ENCODE measurements at places on chromosomes 4 and X.

DNA sequence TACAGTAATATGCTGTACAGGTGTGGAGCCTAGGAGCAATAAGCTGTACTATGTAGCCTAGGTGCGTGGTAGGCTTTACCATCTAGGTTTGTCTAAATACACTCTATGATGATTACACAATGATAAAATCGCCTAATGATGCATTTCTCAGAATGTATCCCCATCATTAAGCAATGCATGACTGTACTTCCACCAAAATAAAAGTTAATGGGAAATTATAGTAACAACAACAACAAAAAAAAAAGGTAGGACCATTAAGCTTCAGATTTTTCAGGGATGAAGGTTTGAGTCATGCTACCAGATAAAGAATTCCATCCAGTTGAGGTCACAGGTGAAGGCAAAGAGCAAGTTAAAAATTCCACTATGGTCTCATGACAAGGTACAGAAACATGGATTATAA, 68.2 kb downstream of the MAGEA10 start:
- DNase-seq = no peak

DNA sequence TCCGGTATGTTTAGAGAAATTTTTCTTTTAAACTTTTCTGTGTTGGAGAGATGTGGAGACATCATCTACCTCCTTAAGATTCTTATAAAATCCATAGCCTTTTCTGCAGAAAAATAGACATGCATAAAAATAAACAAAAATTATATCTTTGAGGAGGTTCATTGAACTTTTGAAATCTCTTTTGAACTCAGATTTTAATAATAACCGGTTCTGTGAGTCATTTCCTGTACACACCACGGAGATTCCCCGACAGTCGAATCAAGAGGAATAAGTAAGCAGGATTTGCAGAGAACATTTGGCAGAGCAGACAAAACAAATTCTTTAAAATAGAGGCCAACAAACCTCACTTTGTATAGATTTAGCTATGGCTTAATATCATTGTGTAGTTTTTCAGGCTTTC, 918.7 kb upstream of the POU3F4 start:
- DNase-seq = no peak

GRCh38 chr4:174119051-174119450, 164.4 kb downstream of the FBXO8 start:
- peak; percentile 80 for DNase-seq

GRCh38 chr4:7202411-7202810, 10.1 kb downstream of the SORCS2 start:
- DNase-seq = peak; percentile 43

GRCh38 chrX:13449441-13449840, 120.0 kb upstream of the EGFL6 start:
- DNase-seq = no peak

DNA sequence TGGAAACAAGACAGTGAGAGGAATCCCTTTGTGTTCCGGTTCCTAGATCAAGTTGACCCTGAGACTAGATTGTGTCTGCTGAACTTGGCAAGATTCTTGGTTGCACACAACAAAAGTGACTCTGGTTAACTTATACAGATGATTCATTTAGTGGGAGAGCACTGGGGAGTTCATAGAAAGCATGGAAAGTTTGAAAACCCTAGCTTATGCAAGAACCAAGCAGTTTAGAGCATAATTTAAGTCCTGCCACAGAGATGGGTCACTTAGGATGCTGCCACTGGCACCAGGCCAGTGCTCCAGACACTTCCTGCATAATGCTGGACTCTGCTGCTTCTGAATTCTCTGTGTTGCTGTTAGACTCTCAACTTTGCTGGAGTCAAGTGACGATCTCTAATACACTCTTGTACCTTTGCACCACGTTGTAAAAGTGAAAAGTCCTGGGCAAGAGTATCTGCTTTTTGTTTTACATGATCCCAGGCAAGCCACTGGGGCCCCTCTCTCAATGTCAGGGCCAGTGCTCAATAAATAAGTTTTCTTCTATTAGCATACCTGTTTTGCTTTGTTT, 12.7 kb upstream of the DCUN1D4 start:
- no peak for DNase-seq

GRCh38 chr4:76515975-76516843, 81.2 kb downstream of the SHROOM3 start:
- DNase-seq = peak; percentile 17

DNA sequence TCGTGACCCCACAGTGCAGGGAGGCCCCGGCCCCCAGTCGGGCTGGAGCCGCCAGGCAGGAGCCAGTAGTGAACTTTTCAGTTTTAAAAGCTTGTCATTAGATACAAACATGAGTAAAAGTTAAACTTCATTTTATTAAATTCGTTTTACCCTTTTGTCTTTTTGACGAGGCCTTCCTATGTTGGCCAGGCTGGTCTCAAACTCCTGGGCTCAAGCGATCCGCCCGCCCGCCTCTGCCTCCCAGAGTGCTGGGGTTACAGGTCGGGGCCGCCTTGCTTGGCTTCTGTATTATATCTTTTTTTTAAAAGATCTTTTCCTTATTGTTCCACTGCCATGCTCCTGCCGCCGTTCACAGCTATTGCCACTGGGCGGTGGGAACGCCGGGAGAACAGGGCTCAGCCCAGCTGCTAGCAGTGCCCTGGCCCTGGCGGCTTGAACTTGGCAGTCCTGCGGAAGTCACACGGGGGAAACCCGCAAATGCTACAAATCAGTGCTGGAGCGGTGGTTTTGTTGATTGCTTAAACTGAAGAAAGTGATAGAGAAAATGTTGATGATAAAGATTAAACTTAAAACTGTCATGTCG, 968 bp upstream of the NELFA start:
- DNase-seq = peak; percentile 43

DNA sequence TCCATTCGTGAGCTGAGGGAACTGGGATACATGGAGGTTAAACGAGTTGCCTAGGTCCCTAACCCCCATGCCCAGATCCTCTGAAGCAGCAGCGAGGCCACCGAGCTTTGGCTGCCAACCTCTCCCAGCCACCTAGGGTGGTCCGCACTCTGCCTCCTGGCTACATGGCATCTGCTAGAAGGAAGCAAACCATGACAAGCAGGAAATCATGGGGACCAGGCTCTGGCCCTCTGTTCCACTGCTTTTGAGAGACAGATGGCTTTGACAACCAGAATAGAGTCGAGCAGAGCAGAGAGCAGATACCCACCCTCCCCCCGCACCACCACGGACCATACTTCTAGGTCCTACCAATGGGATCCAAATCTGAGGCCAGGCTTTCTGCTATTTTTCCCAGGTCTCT, 37.5 kb upstream of the NKRF start:
- DNase-seq = no peak

DNA sequence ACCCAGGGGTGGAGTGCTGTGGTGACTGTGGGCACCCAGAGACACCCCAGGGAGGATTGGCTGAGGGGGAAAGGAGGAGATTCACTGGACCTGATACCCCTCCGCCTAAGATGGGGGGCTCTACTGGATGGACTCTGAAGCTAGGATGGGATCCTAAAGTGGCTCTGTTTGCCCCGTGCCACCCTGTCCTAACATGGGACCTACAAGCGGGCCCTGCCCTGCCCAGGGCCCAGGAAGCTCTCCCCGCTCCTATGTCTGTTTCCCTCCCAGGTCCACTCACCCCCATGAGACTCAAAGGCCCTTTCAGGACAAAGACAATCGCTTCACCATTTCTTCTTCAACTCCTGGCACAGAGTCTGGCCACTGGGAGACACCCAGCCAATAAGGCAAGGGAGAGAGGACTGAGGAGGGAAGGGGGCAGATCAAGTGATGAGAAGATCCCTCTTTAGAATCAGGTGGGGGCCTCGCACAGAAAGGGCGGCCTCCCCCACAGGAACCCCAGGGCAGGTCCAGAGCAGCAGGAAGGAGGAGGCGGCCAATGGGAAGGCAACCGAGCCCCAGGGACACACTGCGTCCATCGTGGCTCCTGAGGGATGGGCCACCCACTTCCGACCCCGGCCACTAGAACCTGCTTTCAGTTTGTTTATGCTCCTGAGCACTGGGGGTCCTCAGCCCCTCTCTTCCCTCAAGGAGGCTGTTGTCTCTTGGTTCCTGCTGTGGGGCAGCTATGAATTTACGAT, 155.4 kb downstream of the AFAP1 start:
- no peak for DNase-seq

DNA sequence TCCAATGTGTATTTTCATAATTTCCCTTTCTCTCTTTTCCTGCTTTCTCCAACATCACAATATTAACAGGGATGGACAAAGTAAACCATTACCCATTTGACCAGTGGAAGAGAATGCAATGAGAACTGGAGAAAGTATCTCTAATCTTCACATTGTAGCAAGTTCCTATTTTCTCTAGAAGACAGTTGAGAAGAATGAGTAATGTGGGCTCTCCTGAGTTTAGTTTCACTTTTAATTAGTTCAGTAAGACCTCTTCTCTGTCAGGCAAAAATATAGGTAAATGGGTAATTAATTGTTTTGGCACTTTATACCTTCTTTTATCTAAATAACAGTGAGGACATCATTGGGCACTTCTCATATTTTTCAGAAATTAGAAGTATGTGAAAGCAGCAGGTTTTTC, 602.0 kb downstream of the GLUD2 start:
- no peak for DNase-seq

- DNase-seq = peak; percentile 3
Observed at GRCh38 chr4:133320576-133321170, 171.6 kb downstream of the PCDH10 start.

GRCh38 chr4:88803600-88804096, 106.0 kb upstream of the NAP1L5 start:
- peak; percentile 92 for DNase-seq

DNA sequence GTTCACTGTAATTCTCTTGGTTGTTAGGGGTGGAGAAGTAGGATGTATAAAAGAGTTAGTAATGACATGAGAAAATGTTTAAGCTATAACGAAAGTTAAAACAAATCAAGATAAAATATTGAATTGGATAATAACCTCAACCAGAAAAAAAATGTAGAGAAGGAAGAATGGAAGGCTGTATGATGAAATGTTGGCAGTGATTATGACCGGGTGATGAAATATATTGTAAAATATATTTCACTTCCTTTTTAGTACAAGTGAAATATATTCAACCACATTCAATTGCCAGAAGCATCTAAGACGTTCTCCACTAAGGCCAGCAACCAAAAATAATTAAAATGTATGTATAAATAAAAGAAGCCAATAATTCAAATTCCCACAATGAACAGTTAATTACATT, 309.3 kb upstream of the FGF13 start:
- DNase-seq = peak; percentile 44

- DNase-seq = peak; percentile 59
Observed at GRCh38 chr4:184693056-184693455, 40.8 kb downstream of the CENPU start.

GRCh38 chrX:107712231-107713202, 63.1 kb downstream of the TSC22D3 start:
- DNase-seq = peak; percentile 31

GRCh38 chrX:143336261-143336660, 181.0 kb downstream of the SPANXN3 start:
- no peak for DNase-seq

GRCh38 chr4:130154901-130155300, 1058.9 kb downstream of the C4orf33 start:
- no peak for DNase-seq

GRCh38 chr4:118869808-118870342, 18.8 kb upstream of the SYNPO2 start:
- DNase-seq = peak; percentile 51

DNA sequence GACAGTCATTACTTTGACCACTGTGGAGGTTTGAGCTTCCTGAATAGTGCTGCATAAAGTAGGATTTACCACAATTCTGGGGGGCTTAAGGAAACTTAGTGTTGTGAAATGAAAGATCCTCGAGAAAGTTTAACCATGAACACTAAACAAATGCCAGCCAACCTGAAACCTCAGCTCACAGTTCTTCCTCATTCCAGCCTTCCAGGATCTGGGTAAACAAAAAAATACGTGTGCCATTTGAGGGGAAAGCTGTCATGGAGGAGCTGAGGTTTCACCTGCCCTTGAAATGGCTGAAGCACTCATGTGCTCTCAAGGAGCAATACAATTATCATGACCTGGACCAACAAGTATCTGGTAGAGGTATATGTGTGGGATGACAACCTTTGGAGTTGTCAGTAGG, 142.7 kb downstream of the NPNT start:
- DNase-seq = no peak

- DNase-seq = no peak
Observed at GRCh38 chr4:116788723-116789122, 296.7 kb downstream of the TRAM1L1 start.

DNA sequence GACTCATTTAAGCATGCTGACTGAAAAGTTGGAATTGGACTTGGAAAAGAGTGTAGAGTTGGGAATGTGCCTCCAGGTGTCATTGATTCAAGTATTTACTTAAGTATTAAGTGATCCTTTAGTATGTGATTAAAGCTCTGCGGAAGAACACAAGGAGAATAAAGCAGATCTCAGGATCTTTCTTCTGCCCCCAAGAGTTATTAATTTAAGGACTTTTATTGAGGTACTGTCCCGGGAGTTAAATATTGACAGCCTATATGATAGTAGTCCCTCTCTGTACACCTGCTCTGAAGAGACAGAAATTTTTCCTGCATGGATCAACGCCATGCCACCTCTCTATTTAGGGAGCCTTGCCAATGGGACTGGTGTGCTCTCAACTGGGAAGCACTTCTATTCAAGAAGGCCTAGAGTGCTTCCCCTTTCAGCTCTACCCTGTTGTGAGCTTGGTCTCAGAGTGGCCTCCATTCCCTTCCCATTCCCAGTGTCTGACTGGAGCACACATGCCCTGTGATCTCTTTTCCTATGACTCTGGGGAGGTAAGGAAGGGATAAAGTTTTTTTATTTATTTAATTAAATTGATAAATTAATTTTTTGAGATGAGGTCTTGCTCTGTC, 75.9 kb downstream of the SHISA3 start:
- DNase-seq = no peak

GRCh38 chr4:111636961-111637585, 508.2 kb upstream of the FAM241A start:
- no peak for DNase-seq

DNA sequence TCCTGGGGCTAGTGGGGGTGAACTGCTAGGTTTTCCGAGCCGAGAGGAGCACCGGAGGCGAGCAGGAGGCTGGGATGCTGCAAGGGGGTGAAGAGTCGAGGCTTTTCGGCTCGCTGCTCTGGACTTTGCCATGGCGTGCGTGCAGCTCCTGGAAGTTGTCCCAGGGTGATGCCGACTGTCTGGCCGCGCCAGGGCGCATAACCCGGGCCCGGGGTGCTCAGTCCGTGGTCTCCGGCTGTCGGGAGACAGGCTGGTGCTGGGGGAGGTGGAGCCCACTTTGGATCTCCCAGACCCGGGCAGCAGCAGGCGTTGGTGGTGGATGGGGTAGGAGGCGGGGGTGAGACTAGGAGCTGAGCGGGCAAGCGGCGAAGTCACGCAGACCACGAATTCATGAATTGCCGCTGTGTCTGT, 793 bp downstream of the GRIA3 start:
- DNase-seq = peak; percentile 31

DNA sequence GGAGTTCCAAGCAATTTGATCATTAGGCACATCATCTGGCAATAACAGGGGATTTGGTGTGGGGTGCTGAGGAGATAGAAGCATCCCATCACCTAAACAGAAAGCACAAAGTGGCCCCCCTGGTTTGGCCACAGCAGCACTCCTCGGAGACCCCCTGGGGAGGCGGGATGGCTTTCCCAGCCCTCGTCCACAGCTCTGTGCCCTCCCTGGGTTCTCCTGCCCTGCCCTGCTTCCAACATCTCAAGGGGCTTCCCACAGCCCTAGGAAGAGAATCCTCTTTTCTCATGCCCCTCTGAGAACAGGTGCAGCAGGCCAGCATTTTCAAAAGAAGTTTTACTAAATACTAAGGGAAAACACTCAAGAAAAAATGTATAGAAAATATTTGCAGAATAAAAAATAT, 12.8 kb downstream of the ATP5ME start:
- DNase-seq = no peak
